ENCODE measurements at places on chromosomes 5 and 9.

- no peak for DNase-seq
These were observed 2.1 kb upstream of the TRMO start for GRCh38 chr9:97924386-97924785.

DNA sequence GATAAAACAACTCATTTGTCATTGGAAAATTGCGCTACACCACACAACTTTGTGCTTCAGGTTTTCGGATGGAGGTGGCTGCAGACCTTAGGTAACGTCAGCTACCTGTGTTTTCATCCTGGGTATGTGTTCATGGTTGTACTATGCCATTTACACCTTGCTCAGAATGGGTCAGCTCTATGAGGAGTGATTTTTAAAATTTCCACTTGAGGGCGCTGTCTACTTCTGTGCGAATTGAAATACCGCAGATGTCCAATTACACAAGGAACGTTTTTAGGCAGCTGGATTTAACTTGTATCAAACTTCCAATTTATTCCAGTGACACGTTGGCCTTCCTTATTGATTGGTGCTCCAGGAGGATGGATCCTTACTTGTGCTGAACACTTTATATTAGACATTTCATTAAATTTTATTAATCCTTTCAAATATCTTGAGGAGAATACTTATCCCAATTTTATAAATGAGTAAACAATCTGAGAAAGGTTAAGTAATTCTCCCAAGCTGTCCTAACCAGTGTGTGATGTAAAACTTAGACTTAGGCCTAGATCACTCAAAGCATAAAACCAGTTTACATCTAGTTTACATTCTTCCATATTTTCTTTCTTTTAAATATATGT is 23.4 kb downstream of the DMRTA1 start:
- DNase-seq = no peak

DNA sequence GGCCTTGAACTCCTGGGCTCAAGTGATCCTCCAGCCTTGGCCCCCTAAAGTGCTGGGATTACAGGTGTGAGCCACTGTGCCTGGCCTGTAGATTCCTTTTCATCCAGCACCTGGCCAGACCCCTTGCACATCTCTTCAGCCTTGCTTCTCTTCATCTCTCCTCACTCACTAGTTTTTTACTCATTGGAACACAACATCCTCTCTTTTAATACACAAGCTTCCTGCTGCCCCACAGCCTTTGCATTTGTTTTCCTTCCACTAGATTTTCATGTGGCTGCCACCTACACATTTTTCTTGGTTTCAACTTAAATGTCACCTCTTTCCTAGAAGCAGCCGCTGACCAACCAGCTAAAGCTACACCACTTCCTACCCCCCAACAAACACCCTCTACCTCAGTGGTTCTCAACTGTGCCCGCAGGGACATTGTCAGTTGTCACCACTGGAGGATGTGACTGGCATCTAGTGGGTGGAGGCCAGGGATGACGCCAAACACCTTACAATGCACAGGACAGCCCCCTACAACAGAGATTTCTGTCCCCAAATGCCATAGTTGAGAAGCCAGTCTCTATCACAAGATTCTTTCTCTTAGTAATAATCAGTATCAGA is 33.7 kb downstream of the HAVCR1 start:
- DNase-seq = no peak

DNA sequence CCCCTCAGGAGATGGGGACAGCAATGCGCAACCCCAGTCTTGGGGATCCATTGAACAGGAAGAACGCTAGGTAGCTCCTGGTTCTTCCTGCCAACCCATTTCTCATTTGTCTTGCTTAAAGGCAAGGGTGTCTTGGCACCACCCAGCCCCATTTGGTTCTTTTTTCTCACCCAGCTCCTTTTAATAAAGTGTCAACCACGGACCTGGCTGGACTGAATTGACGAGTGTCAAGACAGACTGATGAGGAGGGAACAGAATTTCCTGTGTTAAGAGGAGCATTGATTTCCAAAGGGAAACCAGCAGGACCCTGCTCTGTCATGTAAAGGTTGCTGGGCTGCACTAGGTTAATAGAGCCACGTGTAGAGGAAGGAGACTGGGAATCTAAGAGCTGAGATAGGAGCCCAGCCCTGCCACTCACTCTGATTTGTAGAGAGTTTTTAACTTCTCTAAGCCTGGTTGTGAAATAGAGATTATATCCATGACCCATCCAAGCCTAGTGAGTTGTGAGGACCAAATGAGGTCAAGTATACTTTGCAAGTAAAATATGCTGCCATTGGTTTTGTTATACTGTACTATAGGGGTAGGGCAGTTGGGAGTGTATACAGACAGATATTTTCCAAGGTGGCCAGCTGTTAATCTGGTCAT is 33.7 kb downstream of the OSTF1 start:
- no peak for DNase-seq

GRCh38 chr5:114838937-114839336 is 330.8 kb downstream of the TRIM36 start:
- no peak for DNase-seq

Data from substantia nigra (tissue), 51 donors.